ENCODE measurements at places on chromosomes 1 and 21. TPM values are rescaled to one million over a fixed set of nuclear protein-coding genes. Genes with fewer than 3 reads are reported as not detected.

GRCh38 chr21:35503671-35504070 lies 454.6 kb upstream of the RUNX1 start:
- H3K36me3 ChIP-seq: peaks cover 4% of the 10 kb centered on the region
- peaks cover 49% of the 10 kb centered on the region for H3K4me1 ChIP-seq
- no peak overlapping the region for H3K4me3 ChIP-seq
- no peak for DNase-seq

DNA sequence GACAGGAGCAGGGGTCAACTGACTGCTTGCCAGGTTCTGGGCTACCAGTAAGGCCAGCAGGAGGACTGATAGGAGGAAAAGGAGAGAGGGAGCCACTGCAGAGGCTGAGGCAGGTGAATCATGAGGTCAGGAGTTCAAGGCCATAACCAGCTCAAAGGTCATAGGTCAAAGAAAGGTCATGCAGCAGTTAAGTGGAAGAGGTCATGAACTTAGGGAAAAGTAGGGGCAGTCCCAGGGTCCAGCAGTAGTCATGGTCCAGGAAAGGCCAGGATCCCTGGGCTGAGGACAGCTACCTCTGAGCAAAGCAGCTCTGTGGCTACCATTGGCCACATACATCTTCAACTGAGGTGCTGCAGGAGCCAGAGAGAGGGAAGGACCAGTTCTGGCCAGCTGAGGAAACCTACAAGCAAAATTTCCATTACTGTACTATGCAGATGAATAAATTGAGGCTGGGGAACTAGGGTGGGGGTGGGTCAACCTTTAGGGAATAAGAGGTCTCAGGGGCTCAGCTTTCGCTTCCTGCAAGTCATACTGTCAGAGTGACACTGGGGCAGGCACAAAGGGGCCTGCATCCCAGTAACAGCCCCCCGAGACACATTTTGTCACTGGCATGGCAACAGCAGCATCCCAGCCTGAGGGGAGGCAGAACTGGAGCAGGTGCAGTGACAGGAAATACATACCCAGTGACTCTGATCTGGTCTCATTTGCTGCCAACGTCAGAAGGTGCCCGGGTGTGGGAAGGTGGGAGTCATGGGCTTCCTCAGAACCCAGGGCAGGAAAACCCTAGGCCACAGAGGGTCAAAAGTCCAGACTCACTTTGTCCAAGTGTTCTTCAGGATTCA lies 5.2 kb upstream of the INPP5B start:
- no peak overlapping the region for H3K4me3 ChIP-seq
- H3K4me1 ChIP-seq: peaks cover 5% of the 10 kb centered on the region
- H3K27ac ChIP-seq: no peak overlapping the region
- no peaks in the 10 kb centered on the region for H3K27me3 ChIP-seq
- no peak for DNase-seq

Gene AK2
- 135 TPM for total RNA-seq

DNA sequence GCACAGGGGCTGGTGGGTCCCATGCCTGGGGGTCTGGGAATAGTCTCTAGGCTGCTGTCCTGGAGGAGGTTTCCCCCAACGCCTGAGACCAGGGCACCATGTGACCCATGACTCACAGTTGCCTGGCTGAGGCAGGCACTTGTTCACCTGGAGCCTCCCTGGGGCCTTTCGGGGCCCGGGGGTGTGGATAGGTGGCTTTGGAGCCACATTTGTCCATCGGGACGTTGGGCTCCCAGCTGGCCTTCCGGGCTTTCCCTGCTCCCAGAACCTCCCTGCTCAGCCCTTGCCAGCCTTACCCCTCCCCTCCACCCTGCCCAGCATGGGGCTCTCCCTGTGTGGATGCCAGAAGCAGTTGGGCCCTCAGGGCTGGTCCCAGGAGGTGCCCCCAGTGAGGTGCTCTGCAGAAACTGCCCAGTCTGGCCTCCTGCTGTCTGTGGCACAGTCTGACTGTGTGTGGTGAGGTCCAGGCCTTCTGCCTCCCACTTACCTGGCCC lies 14.2 kb downstream of the COL6A1 start:
- DNase-seq: no peak
- H3K27ac ChIP-seq: no peak overlapping the region
- H3K27me3 ChIP-seq: no peaks in the 10 kb centered on the region

GRCh38 chr21:33815143-33815707 lies 100.4 kb downstream of the ATP5PO start:
- peaks cover 21% of the 10 kb centered on the region for H3K36me3 ChIP-seq
- peak overlapping the region; percentile 2 for H3K27ac ChIP-seq
- peaks cover 42% of the 10 kb centered on the region for H3K4me1 ChIP-seq
- no peak for DNase-seq
- H3K4me3 ChIP-seq: no peak overlapping the region
- no peaks in the 10 kb centered on the region for H3K27me3 ChIP-seq

GRCh38 chr1:182210417-182210816 lies 148.9 kb upstream of the ZNF648 start:
- H3K36me3 ChIP-seq: no peaks in the 10 kb centered on the region
- H3K27me3 ChIP-seq: no peaks in the 10 kb centered on the region
- no peak overlapping the region for H3K4me3 ChIP-seq
- DNase-seq: no peak

Gene DMBX1
- not detected for total RNA-seq

DNA sequence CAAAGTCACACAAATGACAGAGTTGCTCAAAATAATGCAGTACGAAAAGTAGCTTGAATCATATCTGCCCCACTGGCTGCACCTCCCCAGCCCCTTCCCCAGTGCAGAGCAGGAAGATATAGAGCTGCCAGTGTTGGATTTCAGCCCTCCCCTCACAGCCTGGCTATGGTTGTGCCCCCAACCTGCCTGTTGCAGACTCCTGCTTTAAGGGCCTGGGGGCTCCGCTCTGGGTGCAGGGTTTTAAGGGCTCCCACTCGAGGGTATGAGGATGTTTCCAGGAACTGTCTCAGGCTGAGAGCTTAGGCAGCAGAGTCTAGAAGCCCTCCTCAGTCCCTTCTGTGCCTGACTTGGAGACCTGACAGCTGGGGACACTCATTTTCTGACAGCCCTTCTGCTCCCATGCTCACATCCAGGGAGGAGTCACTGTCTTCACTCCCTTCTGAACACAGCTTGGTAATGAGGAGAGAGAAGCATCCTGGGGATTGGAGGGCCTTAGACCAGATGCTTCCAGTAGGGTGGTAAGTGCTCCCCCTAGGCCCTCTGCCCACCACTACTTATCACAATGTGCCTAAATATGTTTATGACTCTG lies 4.6 kb downstream of the S100A9 start:
- H3K4me1 ChIP-seq: no peaks in the 10 kb centered on the region
- DNase-seq: no peak
- no peak overlapping the region for H3K4me3 ChIP-seq
- peaks cover 40% of the 10 kb centered on the region for H3K27me3 ChIP-seq
- no peak overlapping the region for H3K27ac ChIP-seq

Data from neural crest cell (in vitro differentiated cells).